ENCODE measurements at places on chromosomes 12 and 14. TPM values are rescaled to one million over a fixed set of nuclear protein-coding genes. Genes with fewer than 3 reads are reported as not detected.

The ATXN2 gene
- 37.8 TPM for total RNA-seq

The KRT78 gene
- not detected for total RNA-seq

The TMEM19 gene
- total RNA-seq = 23.9 TPM

The CCDC196 gene
- total RNA-seq = not detected

The CISTR gene
- total RNA-seq = not detected

The DDHD1 gene
- 51.8 TPM for total RNA-seq

The PHLDA1 gene
- total RNA-seq = 5.6 TPM

The IFNG gene
- 3.1 TPM for total RNA-seq

The XPOT gene
- total RNA-seq = 110 TPM

The RNASE1 gene
- not detected for total RNA-seq

- no peak for DNase-seq
Observed at GRCh38 chr12:19533567-19533966, 94.3 kb downstream of the AEBP2 start.

DNA sequence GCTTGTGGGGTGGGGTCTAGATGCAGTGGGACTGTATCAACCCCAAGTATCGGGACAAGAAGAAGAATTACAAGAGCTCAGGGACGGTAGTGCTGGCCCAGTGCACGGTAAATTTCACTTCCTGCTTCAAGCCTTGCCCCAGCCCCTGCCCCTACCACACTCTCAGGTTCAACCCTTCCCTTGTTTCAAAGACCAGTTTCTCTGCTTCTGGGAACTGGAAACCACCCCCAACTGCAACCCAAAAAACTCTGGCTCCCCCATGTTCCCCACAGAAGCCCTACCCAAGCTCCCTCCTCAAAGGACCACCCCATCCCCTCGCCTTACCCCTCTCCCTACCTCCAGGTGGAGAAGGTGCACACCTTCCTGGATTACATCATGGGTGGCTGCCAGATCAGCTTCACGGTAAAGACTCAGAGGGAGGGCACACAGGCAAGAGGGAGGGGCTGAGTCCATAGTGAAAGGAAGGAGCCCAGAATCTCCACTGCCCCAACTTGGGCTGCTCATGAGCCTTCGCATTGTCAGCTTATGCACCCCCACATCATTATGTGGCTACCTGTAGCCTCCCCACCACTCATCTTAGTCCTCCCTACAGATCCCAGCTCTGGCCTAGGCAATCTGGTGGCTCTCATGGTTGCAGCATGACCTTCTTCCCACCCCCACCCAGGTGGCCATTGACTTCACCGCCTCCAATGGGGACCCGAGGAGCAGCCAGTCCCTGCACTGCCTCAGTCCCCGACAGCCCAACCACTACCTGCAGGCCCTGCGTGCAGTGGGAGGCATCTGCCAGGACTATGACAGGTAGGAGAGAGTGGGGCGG is 4.3 kb downstream of the CPNE6 start:
- DNase-seq = peak; percentile 44

GRCh38 chr12:115716551-115716950 is 560.9 kb downstream of the MED13L start:
- no peak for DNase-seq

DNA sequence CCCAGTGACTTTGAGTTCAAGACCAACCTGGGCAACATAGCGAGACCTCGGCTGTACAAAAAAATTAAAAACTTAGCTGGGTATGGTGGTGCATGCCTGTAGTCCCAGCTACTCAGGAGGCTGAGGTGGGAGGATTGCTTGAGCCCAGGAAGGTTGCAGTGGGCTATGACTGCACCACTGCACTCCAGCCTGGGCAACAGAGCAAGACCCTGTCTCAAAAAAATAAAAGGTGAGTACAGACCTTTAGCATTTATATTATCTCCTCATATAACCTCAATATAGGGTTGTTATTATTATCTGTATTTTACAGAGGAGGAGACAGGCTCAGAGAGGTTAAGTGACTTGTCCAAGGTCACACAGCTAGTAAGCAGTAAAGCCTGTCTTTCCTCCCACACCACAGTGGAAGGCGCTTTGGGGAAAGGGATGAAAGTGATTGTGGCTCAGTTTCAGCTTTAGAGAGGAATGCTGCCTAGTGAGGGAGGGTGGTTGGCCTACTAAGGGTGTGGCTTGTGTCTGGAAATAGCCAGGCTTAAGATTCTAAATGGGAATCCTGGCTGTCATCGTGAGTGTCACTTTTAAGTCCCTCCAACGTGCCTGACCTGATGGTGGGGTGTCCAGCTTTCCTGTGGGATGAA is 7.2 kb downstream of the TPCN1 start:
- DNase-seq = no peak

DNA sequence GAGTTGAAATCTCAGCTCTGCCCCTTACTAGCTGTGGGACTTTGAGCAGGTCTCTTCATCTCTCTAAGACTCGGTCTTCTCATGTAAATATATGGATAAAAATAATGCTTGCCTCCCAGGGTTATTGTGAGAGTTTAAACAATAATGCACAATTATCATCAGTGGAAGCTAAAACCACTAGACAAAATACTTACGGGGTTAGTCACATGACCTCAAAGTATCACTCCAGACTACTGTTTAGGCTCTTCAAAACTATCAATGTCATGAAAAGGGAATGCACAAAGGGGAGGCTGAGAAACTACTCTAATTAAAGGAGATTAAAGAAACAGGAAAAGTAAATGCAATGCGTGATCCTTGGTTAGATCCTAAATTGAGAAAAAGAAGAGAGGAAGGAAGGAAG is 24.5 kb upstream of the TSPAN11 start:
- no peak for DNase-seq

DNA sequence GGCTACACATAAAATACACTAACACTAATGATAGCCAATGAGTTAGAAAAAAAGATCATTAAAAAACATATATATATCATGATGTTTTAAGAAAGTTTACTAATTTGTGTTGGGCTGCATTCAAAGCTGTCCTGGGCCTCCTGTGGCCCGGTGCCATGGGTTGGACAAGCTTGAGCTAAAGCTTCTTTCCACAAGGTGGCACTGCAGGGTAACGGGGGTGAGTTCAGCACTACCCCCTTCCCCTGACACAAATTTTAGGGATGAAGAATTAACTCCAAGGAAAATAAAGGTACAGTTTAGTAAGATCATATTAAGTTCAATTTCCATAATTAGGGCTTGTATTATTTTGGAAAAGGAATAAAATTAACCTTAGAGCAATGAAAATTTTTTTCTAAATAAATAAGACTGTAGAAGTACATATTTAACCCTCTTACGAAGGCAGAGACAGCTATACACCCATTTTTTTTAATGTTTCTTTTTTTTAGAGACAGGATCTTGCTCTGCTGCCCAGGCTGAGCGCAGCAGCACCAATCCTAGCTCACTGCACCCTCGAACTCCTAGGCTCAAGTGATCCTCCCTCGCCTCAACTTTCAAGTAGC is 38.9 kb downstream of the PPP1R13B start:
- peak; percentile 77 for DNase-seq

GRCh38 chr14:89792489-89793366 is 161.8 kb downstream of the EFCAB11 start:
- DNase-seq = no peak

- no peak for DNase-seq
Observed at GRCh38 chr12:126232711-126233110, 1167.5 kb downstream of the AACS start.

DNA sequence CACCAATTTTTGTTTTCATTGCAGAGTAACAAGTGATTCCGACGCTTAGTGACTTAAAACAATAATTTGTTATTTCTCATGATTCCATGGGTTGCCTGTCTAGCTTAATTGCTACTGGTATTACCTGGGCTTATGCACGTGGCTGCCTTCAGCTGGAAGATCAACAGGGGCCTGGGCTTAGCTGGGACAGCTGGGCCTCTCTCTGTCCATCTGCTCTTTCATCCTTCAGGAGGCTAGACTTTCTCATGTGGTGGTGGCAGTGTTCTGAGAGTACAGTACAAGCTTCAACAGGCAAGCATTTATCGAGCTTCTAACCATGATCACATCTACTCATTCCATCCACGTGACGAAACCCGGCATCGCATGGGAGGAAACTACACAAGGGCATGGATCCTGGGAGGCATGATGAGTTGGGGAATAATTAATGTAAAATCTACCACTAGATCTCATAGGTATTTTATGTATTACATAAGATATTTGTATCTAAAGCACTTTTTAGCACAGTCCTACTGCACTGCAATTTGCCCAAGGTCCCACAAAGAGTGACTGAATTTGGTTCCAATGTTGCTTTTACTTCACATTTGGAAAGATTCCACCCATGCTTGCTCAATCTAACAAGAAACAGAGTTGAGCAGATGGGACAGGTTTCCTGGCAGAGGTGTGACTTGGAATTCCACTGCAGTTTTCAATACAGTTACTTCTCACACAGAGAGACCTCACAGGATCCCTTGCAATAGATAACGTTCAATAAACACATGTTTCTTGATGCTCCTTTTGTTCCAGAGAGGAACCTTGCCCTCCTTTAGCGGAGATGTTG is 153.1 kb upstream of the FRMD6 start:
- DNase-seq = no peak

DNA sequence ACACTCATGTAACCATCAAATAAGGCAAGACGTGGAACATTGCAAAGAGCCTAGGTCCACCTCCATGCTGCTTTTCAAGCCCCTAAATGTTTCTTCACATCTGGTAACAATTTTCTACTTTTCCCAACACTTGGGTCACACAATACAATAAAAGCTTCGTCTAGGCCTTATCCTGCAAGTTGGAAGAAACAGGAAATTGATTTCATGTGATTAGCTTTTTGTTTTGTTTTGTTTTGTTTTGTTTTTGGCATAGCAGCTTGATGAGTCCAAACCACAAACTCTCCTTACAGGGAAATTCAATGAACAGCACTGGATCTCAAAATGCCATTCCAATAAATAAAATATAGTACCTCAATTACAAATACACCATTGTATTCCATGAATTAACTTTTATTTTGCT is 19.3 kb downstream of the TAS2R50 start:
- DNase-seq = no peak

DNA sequence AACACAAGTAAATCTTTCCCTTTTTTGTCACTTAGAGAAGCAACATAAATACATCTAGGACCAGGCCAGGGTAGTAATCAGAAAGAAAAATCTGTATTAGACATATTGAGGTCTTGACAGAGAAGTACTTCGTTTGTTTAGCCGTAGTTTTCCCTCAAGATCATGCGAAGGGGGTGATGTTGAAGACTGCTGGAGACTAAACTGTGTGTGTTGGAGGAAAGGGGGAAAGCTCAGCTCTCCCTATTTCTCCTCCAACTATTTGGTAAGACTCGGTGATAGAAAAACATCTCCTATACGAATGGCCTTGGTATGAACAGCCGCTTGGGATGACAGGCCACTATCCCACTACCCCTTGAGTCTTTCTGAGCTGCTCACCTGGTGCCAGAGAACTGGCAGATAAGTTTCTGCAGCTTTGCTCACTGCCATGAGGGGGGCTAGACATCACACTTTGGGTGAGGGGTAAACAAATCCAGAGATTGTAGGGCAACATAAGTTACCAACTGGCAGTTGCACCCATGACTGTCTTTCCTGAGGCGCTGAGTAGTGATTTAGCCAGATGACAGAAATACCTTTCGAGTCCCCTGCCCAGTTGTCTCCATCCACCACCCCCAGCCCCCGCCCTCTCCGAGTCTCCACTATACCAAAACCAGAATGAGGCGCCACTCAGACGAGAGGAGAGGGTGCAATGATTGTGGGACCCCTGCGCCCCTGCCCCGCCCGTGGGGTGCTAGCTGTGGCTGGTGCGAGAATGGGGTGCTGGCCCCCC is 685 bp downstream of the VAMP1 start:
- DNase-seq = no peak

DNA sequence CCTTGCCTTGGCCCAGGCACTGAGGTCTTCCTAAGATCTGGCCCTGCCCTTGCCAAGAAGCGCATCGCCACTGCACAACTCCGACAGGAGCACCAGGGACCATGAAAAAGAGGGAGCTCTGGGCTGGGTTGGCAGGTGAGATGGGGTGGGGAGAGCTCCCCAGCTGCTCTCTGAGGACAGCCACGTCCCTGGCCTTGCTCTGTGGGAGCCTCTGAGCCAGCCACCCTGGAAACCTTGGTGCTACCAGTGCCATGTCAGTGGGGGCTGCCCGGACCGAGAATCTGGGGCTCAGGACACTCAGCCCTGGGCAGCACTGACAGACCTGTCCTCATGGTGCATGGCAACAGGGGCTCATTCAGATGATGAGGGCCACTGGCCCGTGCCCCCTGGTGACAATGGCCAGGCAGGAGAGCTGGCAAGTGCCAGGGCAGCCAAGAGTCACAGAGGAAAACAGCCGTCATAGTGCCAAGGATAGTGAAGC is 134.8 kb downstream of the ZFP36L1 start:
- no peak for DNase-seq

DNA sequence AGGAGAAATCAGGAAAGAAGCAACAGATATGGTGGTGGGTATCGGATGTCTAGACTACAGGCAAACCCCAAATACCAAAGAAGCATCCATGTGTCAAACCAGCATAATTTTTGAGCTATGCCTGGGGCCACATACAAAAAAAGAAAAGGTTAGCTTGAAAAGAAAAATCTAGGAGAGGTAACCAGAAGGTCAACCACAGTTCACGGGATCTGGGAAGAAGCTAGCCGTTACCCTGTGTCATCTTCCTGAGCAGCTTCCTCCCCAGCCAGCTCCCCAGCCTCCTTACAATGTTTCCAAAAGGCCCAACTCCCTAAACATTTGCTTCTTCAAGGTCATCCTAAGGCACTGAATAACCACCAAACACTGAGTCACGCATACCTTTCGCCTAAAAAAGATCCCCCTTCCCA is 3.1 kb downstream of the SINHCAF start:
- no peak for DNase-seq

DNA sequence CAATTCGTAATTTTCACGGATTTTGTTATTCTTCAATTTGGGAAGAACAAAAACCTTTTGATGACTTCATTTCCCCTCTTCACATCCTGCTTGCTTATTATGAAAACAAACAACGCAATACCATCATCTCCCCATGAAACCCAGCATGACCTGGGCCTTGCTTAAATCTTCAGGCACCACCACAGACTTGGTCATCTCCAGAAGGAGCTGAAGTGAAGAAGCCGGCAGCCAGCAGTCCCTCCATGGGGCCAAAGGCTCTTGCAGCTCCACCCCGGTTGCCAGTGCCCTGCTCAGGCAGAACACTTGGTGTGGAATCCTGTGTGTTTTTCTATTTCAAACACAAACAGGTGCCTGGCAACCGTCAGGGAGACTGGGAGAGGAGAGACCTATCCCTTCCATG is 982.9 kb upstream of the TMEM132C start:
- no peak for DNase-seq

DNA sequence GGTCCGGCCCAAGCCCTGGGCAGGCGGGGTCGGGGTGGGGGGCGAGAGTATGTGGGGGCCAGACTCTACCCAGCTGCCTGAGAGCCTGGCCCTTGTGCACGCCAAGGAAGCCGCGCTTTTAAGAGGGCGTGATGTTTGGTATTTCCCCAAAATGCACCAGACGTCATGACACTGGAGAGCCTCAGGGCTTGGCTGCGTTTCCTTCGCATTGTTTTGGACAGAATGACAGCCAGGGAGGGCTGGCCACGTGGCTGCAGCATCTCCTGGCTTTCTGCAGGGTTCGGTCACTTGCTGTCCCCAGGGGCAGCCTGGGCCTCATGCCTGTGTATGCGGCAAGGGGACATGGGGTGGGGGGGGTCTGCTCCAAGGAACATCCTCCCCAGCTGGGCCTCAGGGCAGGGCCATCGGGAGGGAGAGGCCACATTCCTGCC is 16.1 kb upstream of the NUDT14 start:
- peak; percentile 34 for DNase-seq

GRCh38 chr12:30417697-30418231 is 277.9 kb downstream of the IPO8 start:
- no peak for DNase-seq

GRCh38 chr12:7303230-7303629 is 642 bp upstream of the ACSM4 start:
- no peak for DNase-seq

GRCh38 chr12:97358361-97358760 is 104.2 kb upstream of the RMST start:
- DNase-seq = no peak

Data from activated CD8-positive, alpha-beta T cell treated with anti-CD3 and anti-CD28 coated beads, Interleukin-2, amount 10 ng/mL, durations not matched to agents 7 days and 5 days (primary cell).